Activated T-helper 2 cell treated with anti-CD3 and anti-CD28 coated beads, Interferon-gamma antibody, Interleukin-2, Interleukin-4, amounts not matched to agents 10 μg/mL and 5 μg/mL and 100 μg/mL, durations not matched to agents 14 hours and 24 hours and 36 hours (primary cell): ENCODE measurements at places on chromosomes 1 and 21.

- no peak for DNase-seq
Measured at GRCh38 chr1:182622901-182623528, 18.8 kb upstream of the RGS16 start.

- DNase-seq, result no peak
Measured at GRCh38 chr1:84722794-84723193, 32.5 kb upstream of the SSX2IP start.

DNA sequence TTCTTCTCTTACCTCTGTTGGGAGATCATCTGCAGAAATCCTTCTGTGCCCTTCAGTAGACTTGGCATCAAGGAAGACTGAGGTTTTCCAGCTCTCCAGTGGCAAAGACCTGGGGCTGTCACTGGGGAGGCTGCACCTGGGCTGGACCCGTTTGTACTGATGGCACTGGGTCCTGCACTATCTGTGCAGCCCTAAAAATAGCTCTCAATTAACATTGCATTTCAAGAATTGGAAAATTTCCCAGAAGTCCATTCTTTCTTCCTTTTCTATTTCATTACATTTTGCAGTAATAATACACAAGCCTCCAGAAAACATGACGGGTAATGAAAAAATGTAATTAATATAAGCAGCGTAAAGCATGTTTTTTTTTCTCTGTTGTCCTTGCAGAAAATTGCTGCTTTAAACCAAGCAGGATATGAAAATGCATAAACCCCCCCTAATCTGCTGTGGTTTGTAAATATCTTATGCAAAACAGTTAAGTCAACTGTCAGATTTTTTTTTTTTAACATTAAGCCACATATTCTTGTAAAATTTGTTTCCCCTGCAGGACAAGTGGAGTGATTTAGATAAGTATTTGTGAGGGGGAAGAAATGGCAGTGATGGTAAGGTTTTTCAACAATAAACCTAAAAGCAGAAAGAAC lies 64.9 kb downstream of the LMO4 start:
- no peak for DNase-seq

DNA sequence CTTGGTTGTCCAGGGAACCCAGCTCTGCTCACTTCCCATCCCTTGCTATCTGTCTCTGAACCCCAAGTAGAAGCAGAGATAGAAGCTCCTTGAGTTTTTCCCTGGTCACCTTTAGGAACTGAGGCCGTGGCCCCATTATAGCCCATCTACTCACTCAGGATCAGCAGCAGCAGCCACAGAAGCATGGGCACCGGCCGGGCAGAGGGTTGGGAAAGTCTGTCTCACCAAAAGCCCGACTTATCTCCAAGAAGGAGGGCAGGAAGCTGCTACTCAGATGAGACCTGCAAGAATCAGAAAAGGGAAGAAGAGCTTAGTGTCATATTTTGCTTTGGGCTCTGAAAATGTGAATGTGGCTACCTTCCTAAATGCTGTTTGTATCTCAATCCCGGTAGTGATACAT lies 264 bp downstream of the FCRL3 start:
- DNase-seq, result no peak

DNA sequence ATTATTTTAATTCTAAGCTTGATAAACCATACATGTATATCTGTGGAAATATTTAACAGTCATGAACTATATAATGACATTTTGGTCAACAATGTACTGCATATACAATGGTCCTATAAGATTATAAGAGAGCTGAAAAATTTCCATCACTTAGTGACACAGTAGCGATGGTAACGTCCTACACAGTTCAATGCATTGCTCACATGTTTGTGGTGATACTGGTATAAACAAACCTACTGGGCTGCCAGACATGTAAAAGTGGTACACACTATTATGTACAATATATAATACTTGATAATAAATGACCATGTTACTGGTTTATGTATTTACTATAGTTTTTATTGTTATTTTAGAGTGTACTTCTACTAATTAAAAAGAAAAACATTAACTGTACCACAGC lies 841.9 kb downstream of the LTN1 start:
- no peak for DNase-seq

DNA sequence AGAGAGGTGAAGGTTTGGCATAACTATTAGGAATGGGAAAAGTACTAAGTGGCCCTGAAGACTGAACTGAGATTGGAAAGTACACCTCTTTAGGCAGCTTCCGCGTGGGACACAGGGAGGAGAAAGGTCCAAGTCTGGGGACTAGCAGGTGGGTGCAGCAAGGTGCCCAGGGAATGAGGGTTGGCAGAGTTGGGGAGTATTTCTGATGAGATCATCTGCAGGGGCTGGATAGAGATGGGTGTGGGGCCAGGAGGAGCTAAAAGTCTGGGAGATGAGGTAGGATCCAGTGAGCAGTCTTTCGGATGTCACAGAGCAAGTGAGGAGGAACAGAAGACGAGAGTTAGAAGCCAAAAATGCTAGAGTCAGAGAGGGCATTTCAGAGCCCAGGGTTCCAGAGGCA lies 36.1 kb downstream of the CDCA8 start:
- no peak for DNase-seq

DNA sequence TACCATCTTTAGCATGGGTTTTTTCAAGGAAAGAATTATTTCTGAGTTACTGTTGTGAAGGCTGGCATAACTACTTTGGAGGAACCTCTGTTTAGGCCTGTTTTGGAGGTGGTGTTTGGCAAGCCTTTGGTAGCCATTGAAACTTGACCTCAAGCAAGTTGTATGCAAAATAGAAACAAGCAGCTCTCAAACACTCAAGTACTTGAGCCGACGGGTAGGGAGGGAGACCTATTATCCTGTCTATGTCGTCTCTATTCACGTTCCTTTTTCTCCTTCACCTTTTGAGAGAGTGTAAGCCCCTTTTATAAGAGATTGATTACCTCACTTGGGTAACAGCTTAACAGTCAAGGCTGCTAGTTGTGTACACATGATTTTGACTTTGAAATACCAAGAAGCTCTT lies 878.3 kb upstream of the CXADR start:
- DNase-seq, result no peak

- DNase-seq, result no peak
Measured at GRCh38 chr1:18505666-18506065, 24.9 kb downstream of the KLHDC7A start.

GRCh38 chr1:89615676-89616598 lies 17.0 kb upstream of the LRRC8C start:
- no peak for DNase-seq

GRCh38 chr1:31000301-31000700 lies 65.2 kb downstream of the PUM1 start:
- DNase-seq, result no peak

- no peak for DNase-seq
Measured at GRCh38 chr1:209746451-209747165, 9.2 kb upstream of the TRAF3IP3 start.

DNA sequence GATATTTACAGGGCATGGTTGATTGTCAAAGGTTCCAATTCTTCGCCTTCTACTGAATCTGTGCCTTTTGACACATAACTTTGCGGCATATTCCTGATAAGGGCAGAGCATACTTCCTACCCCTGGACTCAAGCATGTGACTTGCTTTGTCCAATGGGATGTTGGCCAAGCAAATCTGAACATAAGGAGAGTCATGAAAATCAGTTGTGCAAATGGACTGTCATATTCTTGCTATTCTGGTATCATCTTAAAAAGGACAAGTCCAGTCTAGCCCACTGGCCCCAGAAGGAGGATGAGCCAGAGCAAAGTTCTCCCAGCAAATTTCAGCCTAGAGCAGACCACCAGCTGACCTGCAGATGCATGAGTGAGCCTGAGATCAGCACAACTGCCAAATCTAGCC lies 41.0 kb upstream of the MUTYH start:
- no peak for DNase-seq

DNA sequence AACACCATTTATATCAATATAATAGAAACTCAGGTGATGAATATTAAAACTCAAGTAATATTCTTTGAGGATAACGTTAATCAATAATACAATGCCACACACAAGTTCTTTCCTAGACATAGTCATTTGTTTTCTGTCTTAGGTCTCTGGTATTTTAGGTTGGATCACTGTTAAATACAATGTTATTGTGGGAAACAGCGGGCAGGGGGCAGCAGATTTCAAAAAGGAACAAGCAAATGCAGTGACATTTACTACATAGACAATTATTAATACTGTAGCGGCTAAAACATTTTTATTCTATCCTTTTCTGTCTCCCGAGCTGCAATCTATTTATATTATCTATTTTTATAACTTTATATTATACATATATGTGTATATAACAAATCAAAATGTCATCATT lies 186.4 kb upstream of the ZNHIT6 start:
- DNase-seq, result no peak

- no peak for DNase-seq
Measured at GRCh38 chr1:209657140-209657879, 5.1 kb upstream of the LAMB3 start.

DNA sequence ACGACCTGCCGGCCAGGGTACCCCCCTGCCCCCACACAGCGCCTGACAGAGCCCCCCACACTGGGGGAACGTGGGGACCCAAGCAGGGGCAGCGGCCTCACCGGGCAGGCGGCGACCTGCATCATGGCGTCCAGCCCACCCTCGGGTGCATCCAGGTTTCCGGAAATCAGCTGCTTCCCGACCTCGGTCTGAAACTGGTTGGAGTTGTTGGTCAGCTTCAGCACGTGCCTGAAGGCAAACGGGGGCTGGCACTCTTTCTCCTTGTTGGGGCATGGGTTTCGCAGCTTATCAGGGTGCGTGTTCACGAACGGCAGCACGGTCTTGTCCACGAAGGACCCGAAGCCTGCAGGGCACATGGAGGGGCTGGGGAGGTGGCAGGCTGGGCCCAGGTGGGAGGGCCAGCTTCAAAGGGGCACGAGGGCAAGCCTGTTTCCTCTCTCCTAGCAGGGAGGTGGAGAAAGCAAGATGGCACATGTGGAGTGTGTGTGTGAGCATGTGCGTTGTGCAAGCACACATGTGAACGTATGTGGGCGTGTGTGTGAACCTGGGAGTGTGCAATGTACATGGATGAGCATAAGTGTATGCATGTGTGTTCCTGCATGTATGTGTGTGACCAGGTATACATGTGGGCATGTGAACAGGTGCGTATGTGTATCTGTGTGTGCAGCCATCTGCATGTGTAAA lies 19.2 kb downstream of the ITGB2 start:
- no peak for DNase-seq
